NCI-H1436 treated with DMSO at 0.1 percent for 48 hours (cell line): ENCODE measurements at places on chromosomes 7 and 10.
A peak's percentile ranks its signal among the peaks of the same experiment; 100 is the strongest.

GRCh38 chr10:73174148-73174925, 6.4 kb downstream of the FAM149B1 start:
- DNase-seq, result no peak

GRCh38 chr10:48670978-48671913, 13.4 kb upstream of the WDFY4 start:
- no peak for DNase-seq

- DNase-seq, result peak; percentile 15
Measured at GRCh38 chr10:78579995-78580394, 488.8 kb upstream of the ZMIZ1 start.

GRCh38 chr7:91846436-91846835, 34.1 kb downstream of the MTERF1 start:
- DNase-seq, result no peak
